ENCODE measurements at places on chromosomes 2 and 18.

DNA sequence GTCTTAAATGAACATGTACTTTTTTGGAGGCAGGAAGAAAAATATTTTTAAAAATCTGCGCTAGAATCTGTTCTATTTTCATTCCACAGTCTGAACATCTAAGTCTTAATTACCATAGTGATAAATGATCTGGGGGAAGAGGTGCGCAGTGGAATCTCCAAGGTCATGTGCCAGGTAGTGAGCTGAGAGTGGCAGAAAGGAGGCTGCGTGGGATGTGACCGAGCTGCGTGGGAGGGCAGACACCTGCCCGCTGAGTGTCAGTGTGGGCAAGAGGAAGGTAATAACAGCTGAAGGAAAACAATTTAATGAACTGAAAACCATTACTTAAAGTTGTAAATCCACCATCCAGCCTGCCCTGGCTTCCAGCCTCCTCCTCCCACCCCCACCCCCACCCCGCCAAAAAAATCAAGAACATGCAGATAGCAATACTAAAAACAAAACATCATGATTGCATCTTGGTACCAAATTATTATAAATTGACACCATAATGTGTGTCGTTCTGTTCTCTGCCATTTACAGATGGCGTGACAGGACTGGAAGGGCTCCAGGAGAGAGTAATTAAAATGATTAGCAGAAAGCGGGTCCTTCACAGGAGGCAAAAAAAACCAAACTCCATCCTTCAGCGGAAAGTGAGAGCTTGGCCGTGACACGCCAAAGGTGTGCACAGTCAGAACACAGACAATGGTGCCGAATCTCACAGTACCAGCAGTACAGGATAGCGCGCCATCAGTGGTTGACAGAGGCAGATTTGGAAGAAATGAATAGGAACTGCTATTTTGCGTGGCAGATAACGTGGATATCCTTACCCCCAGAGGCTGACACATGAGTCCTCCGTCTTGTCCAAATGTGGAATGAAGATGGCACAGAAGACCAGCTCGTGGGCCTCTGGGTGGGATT, 11.4 kb upstream of the DTNB start:
- DNase-seq, result no peak

GRCh38 chr18:46768166-46768921, 11.5 kb upstream of the ST8SIA5 start:
- no peak for DNase-seq

- DNase-seq, result no peak
These were observed 193.4 kb downstream of the PARD3B start for GRCh38 chr2:204738721-204739120.

DNA sequence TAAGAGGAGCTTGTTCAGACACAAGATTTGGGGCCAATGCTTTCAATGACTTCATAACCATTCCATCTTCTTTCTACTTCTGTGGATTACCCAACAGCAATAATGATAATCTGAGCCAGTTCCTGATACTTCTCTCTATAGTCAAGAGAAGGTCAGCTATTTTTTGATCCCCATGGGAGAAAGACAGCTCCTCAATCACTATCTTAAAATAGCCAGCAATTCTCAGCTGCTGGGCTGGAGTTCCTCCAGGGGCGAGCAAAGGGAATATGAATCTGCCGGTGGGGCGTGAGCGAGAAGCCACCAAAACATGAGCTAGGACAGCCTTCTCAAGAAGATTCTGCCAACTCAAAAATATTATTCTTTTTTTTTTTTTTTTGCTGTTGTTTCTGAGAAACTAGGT, at the start of gene TMEM182:
TMEM182 (plus strand) TSS at position 269 of the 400 bp plus-strand sequence. CDS start 187 bp downstream, outside the sequence.
- DNase-seq, result no peak

DNA sequence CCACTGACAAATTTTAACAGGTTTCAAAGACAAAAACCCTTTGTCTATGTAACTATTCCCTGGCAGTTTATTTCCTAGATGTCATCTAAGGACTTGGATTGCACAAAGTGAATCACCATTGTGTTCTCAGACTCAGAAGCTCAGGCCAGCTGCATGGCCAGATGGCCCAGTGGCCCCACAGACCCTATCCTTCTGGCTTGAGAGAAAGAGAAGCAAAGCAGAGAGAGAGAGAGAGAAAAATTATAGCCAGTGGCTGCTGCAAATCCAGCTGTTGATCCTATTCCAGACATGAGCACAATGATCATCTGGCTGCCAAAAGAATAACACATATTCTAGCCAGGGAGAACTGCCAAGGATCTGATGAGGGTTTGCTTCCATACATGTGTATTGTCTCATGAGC, 25.8 kb downstream of the CTLA4 start:
- DNase-seq, result no peak

GRCh38 chr18:12943215-12943614, 4.6 kb upstream of the SEH1L start:
- DNase-seq, result no peak

GRCh38 chr2:202069170-202070067, 3.6 kb upstream of the KIAA2012 start:
- DNase-seq, result no peak

DNA sequence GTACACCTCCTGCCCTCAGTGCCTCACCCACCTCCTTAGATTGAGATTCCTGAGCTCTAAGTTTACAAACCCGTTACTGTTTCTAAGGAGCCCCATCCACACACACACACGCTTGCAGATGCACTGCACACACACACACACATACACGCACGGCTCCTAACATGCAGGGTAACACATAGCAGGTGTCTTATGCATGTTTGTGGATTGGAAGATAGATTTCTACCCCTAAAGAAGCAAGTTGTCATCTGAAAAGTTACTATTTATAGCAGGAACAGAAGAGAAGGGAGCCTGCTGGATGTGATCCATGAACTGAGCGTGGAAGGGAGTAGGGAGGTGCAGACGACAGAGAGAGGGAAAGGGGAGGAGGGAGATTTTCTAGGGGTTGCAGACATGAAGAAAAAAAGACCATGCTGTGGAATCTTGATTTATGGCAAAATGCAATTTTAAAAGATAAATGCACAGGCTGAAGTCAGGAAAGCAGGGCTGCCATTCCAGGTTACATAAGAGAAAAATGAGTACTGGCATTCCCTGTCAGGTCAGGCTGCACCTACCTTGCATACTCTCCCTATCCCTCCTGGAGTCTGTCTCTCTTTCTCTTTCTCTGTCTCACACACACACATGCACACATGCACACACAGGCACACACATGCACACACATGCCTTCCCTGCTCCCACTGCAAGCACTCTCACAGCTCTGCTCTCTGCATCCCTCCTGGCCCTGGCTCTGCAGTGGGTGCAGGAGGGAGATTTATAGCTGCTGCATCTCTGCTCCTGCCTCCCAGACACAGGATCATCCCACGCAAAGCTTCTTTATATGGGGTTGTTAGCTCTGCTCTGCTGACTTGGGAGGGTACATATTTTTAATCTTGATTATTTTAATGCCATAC, 192.6 kb upstream of the MYT1L start:
- no peak for DNase-seq

- DNase-seq, result no peak
These were observed 1371.4 kb upstream of the PIK3C3 start for GRCh38 chr18:40583671-40584070.

- no peak for DNase-seq
These were observed 19.3 kb downstream of the GEMIN6 start for GRCh38 chr2:38797250-38797676.

- no peak for DNase-seq
These were observed 2.6 kb downstream of the STK25 start for GRCh38 chr2:241505781-241506201.

DNA sequence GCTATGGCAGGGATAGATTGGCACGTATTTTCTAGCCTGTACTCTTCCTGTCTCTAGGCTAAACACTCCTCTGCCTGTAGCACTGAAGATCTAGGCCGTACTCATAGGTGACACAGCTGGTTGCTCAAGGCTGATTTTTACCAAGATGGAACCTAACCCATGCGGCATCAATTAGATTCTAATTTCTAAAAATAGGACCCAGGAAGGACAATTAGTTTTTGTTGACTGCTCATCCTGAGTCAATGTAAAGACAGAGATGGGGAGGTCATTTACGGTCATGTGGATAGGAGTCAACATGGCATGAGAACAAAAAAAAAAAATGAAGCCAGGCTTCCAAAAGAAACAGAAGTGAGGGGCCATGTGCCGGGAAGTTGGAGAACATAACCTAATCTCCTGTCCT, 360.7 kb upstream of the ETAA1 start:
- no peak for DNase-seq

GRCh38 chr2:14480906-14481305, 151.6 kb upstream of the LRATD1 start:
- no peak for DNase-seq

DNA sequence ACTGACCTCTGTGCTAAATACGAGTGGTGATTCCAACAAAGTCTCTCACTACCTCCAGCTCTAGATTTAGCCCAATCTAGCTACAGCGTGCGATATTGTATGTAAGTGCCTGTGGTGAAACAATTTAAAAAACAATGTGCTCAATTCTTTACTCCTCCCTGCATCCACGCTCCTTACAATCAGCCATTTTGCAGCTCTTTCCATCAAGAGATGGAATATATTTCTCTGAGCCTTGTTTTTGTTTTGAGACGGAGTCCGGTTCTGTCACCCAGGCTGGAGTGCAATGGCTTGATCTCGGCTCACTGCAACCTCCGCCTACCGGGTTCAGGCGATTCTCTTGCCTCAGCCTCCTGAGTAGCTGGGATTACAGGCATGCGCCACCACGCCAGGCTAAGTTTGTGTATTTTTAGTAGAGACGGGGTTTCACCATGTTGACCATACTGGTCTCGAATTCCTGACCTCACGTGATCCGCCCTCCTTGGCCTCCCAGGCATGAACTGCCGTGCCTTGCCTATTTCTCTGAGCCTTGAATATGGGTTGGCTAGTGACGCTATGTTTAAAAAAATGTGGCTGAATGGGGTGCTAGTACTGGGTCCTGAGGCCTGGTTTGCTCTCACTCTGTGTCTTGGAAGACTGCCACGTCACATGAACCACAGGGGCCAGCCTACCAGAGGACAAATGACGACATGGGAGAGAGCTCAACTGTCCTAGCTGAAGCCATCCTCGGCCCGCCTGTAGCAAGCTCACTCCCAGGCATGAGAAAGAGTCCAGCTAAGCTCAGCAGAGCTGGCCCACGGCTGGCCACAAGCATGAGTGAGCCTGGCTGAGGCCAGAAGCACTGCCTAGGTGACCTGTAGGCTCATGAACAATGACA, 14.8 kb downstream of the WDFY1 start:
- no peak for DNase-seq

DNA sequence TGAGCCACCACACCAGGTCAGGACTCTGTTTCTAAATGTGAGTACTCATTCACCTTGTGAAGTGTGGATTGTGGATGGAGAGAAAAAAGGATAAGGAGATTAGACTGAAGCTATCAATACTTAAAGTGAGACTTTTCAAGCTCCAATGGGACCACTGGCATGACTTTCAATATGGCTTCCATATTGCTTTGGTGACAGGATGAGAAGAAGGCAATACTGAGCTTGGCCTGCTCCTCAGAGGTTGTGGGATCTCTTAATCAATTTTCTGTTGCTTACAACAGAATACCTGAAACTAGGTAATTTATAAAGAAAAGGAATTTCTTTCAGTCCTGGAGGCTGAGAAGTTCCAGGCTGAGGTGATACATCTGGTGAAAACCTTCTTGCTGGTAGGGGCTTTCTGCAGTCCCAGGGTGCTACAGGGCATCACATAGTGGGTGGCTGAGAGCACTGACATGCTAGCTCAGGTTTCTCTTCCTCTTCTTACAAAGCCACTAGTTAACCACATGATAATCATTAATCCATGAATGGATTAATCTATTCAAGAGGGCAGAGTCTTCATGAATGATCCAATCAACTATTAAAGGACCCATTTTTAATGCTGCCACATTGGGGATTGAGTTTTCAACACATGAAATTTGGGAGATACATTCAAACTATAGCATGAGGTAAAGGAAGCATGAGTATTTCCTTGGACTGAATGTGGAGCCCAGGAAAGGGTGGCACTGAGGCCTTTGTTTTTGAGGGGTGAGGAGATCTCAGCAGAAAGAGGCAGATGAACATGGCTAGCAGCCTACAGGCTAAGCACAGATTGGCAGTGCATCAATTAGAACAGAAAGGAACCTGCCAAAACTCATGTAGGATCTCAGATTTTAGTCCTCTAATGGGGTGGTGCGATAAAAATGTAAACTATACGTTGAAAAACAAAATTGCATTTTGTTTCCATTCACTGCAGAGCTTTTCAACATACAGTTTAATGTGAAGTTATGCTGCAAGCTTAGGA, 274.5 kb downstream of the PIK3C3 start:
- DNase-seq, result no peak

DNA sequence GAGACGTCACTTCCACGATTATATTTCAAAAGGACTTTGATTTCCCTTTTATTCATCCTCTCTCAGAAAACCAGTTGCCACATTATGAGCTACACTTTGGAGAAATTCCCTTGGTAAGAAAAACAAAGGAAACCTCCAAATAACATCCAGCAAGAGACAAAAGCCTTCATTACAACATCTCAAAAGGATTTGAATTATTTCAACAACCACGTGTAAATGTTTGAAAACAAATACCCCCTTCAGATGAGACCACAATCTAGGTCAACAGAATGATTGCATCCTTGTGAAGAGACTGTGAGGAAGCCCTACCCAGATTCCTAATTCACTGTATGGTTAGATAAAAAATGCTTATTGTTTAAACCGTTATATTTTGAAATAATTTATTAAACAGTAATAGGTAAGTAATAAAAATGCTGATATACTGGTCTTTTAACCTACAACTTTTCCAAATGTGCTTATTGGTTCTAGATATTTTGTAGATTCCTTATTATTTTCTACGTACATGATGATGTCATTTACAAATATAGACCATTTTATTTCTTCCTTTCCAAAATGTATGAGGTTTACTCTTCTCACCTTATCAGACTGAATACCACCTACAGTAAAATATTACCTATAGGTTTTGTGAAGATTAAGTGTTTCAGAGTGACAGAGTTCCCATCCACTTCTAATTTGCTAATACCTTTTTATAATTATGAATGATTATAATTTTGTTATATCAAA, 922.7 kb upstream of the CHAC2 start:
- no peak for DNase-seq

DNA sequence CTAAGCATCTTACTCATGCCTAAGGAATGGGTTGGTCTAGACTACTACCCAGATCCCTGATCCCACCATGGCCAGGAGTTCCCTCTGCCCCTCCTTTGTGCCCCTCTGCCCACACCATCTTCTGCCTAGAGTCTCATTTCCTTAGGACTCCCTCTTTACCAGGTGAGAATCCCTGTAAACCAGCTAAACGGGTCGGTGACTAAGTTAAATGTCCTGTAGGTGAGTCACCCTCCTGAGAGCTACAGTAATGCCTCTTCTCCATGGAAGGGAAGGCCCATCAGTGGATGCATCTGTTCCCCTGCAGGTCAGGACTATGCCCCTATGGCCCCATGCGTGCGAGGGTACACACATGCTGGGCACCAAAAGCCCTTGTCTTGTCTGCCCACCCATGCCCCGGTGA, 25.4 kb downstream of the PTGR3 start:
- no peak for DNase-seq

DNA sequence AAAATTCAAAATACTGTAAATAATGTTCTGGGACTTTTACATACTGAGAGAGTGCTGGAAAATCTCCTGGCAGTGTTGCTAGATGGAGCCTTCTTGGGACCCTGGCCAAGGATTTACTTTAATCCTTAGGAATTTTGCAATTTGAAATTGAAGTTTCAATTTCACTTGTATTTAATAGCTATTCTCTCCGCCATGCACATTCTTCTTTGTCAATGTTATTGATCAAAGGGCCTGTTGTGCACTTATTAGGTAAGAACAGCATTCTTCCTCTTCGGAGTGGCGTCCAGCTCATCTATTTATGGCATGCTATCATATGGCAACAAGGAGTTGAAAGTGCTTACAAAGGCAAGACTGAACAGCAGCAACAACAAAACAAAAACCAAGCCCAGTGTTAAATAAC, 40.1 kb upstream of the SOS1 start:
- no peak for DNase-seq

GRCh38 chr2:21228041-21228895, 104.5 kb downstream of the TDRD15 start:
- DNase-seq, result no peak
